ENCODE measurements at places on chromosomes 11 and 22.

DNA sequence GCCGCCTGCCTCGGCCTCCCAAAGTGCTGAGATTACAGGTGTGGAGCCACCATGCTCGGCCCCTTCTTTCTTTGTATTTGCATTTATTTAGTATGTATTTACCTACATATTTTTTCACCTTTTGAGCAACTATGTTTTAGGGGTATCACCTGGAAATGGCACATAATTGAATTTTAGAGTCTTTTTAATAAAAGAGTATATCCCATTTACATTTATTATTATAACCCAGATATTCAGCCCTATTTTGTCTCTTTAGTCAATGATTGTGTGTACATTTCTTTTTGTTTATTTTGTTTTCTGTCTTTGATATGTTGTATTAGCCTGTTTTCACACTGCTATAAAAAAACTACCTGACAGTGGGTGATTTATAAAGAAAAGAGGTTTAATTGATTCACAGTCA, 56.8 kb upstream of the CCND1 start:
- no peak for DNase-seq

- no peak for DNase-seq
Measured at GRCh38 chr22:48890693-48891554, 936.7 kb downstream of the BRD1 start.

GRCh38 chr22:47616396-47617020, 854.1 kb downstream of the TBC1D22A start:
- DNase-seq = no peak

- no peak for DNase-seq
Measured at GRCh38 chr11:113332023-113332422, 17.6 kb downstream of the TTC12 start.

GRCh38 chr11:91163619-91164451, 941.0 kb upstream of the CHORDC1 start:
- peak; percentile 43 for DNase-seq

DNA sequence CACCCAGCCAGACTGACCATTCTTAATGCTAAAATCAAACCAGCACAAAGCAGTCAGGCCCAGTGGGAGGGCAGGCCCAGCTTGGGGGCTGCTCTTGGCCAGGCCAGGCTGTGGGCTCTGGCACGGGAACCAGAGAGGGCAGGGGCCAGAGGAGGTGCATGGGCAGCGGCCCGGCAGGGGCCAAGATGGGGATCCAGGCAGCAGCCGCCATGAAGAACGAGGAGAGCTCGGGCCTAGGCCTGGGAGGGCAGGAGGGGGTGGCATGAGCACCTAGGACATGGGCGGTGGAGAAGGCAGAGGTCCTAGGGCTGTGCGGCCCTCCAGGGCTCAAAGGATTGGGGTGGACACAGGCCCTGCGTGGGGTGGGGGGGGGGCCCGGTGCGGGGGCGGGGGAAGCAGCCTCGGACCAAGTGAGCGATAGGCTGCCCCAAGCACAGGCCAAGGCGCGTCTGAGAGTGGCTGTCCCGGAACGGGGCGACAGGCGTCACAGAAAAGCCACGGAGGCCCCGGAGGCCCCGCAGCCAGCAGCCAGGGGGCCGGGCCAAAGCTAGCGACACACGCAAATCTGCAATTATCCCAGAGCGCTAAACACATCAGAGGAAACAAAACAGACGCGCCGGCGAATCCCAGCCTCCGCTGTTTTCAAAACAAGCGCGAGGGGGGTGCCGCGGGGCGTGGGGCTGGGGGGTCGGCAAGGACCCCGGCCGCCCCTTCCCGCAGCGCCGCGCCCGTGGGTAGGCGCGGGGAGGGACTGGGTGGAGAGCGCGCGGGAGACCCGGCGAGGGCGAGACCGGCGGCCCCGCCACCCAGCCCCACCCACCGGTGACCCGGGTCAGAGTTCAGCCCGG, 8.3 kb downstream of the PLXNB2 start:
- peak; percentile 80 for DNase-seq

- no peak for DNase-seq
Measured at GRCh38 chr11:111376181-111376871, 2.7 kb downstream of the POU2AF1 start.

DNA sequence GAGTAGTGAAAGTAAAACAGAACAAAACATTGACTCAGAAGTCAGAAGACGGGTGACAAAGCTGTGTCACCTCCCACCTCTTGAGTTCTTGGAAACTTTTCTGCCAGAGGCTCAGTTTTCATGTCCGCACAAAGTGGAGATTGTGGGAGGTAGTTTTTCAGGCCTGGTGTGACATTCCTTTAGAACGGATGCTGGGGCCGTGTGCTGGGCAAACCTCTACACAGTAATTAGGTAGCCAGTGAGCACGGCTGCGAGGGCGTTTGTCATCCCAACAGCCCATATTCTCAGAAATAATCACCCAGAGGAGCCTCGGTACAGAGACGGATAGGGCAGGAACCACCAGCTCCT, 1054.4 kb downstream of the TBC1D22A start:
- DNase-seq = no peak

DNA sequence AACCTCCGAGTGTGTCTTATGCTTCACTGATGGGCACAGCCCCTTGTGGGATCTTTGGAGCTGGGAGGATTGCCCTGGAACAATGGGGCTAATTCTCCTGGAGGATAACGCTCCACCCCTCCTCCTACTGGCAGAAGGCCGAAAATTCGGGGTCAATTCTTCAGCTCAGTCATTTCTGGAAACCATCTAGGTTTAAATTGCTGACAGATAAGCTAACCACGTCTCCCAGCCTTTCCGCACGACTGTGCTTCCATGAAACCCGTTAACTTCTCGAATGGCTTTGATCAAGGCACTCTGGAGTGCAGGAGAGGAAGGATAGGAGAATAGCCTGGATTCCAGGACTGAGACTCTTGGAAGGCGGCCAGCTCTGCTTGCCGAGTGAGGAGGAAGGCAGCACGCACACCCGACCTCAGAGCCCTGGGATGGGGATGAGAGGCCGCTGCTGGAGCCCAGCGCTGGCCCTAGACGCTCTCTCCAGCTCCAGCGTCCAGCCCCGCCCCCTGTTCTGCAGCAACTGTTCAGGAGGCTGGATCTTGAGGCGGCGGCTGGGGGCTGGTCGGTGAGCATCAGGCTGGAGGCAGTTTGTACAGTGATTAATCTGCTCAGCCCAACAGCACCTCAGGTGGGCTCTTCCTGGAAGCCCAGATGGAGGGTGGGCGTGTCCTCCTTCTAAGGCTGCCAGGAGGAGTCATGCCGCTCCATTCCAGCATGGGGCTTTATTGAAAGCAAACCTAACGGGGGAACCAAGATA, 176.7 kb upstream of the NCAM1 start:
- DNase-seq = peak; percentile 56

DNA sequence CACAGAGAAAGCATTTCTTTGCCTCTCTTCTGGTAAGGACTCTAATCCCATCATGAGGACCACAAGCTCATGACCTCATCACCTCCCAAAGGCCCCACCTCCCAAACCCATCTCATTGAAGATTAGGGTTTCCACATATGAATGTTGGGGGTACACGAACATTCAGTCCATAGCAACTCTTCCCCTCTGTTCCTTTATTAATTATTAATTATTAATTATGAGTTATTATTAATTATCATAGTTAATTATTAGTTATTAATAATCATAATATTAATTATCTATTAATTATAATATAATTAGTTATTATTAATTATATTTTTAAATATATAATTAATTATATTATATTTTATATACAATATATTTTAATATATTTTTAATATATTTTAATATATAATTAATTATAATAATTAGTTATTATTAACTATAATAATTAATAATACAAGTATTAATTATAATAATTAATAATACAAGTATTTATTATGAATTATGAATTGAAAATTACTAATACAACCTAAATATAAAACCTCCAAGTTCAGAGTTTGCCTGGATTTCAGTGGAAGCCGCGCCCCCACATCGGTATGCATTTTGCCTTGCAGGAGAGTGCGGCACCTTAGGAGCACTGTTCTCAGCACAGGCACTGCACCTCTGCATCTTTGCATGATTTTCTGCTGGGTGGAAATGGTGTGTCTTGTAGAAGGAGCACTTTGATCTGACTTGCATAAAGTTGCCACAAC, 128.0 kb upstream of the FGF3 start:
- no peak for DNase-seq

DNA sequence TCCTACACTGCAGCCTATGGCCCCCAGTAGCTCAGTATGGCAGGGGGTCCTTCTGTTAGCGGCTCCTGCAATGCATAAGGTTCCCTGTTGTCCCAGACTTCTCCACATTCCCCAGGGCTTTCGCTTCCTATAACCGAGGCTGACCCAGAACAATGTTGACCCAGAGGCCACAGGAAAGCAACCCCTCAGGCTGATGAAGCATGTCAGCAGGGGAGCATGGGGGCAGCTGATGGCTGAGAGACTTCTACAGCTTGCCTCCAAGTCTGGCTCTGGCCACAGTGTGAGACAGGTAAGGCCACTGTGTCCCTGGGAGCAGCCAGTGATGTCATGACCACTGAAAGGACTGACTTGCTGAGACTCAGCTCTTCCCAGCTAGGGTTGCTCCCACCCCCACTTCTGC, 12.5 kb upstream of the PPFIBP2 start:
- no peak for DNase-seq

GRCh38 chr11:72821920-72822799, 7.9 kb downstream of the ATG16L2 start:
- peak; percentile 93 for DNase-seq

- DNase-seq = no peak
Measured at GRCh38 chr22:20653012-20653794, 120.7 kb upstream of the SERPIND1 start.

DNA sequence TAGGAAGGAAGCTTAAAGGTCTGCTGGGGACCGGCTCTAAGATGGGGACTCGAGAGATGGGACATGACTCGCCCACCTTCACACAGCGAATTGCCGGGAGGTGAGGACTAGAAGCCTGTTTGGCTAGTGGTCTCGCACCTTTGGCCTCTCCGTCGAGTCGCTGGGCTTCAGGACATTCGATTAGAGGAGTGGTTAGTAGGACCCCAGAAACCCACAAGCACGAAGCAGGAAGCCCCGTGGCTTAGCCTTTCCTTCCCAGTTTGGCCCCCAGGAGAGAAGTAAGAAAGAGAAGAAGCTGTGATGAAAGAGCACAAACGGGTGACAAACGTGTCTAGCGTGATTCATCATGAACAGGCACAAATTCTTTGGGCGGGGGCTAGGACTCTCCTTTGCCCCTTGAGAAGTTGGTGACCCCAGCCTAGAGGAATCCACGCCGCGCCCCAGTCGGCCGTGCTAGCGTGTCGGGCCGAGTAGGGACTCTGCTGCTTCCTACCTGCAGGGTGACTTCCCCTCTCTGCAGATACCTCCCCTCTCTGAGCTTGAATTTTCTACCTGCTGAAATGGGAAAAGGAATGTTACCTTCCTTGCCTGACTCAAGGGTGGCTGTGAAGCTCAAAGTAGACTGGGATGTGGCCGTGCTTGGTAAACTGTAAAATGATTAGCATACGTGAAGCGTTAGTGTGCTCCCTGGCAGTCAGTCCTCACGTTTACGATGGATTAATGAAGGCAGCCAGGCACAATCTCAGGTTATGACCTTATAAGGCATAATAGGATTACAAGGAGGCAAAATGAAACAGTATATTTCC, 1.1 kb upstream of the ADM start:
- no peak for DNase-seq

DNA sequence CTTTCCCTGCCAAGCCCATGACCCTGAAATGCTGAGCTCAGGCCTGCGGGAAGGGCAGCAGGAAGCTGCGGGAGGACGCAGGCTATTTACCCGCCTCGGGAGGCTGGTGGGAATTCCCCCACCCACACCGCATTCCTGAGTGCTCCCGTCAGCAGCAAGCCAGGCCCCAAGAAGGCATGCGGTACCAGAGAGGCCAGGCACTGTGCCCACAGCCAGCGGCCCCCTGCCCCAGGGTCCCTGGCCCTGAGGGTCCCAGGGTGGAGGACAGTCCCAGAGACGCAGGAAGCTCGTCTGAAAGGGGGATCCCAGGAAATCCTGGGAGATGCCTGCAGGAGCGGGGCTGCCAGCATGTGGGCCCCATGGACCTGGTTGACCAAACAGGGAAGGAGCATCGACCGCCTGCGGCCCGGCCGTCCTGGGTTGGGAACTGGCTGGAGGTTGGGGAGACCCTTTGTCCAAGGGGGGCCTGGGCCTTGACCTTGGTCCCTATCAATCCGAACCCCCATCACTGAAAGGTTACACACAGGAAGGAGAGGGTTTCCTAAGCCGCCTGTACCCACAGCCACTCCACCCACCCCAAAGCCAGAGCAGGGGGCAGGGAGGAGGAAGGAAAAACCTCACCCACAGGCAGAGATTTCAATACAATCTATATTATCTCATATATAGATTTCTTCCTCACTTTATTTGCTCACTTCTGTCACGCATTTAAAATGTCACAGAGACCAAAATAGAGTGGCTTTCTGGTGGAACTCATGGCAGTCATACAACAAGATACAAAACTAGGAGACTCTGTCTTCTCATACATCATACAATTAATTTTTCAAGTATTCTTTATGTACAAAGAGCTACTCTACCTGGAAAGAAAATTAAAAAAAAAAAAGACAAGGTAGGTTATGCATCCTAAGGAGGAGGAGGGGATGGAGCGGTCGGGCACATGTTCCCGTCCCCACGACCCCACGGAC, 17.1 kb downstream of the MAFF start:
- DNase-seq = peak; percentile 93

- DNase-seq = no peak
Measured at GRCh38 chr11:118581057-118581456, 8.8 kb downstream of the ARCN1 start.

GRCh38 chr11:75536786-75537641, 11.3 kb upstream of the GDPD5 start:
- no peak for DNase-seq

DNA sequence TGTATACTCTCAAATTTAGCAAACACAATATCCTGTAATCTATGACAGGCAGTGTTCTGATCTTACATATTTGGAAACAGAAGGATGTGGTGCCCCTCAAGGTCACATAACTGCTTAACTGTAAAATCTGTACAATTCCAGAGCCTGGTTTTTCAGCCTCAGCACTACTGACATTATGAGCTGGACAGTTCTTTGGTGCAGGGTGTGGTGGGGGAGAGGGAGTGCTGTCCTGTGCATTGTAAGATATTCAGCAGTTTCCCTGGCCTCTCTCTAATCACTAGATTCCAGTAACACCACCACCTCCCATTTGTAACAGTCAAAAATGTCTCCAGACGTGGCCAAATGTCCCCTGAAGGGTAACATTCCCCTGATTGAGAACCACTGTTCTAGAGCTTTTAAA, 1.8 kb upstream of the OR5B21 start:
- DNase-seq = no peak

GRCh38 chr11:6932145-6932544, 5.9 kb downstream of the ZNF215 start:
- DNase-seq = no peak

GRCh38 chr22:19902245-19902715, 39.3 kb upstream of the COMT start:
- no peak for DNase-seq

- DNase-seq = no peak
Measured at GRCh38 chr11:86576946-86577624, 95.3 kb downstream of the ME3 start.

GRCh38 chr11:121225382-121225781, 67.2 kb upstream of the SC5D start:
- no peak for DNase-seq

Measured in adrenal gland (tissue), 19 donors.